ENCODE measurements at places on chromosomes 4 and X.

- DNase-seq: no peak
Observed at GRCh38 chr4:106868381-106869035, 167.6 kb downstream of the DKK2 start.

- no peak for DNase-seq
Observed at GRCh38 chr4:168325591-168325990, 7.0 kb upstream of the DDX60 start.

GRCh38 chr4:183554878-183555585, 50.2 kb downstream of the ING2 start:
- no peak for DNase-seq

- DNase-seq: no peak
Observed at GRCh38 chr4:182600093-182600492, 317.1 kb downstream of the DCTD start.

- DNase-seq: no peak
Observed at GRCh38 chr4:157141976-157142375, 66.0 kb downstream of the GLRB start.

GRCh38 chr4:13704761-13705160, 77.2 kb upstream of the BOD1L1 start:
- DNase-seq: no peak

GRCh38 chrX:39759526-39760224, 338.1 kb downstream of the BCOR start:
- no peak for DNase-seq

GRCh38 chr4:152039023-152039481, 278.2 kb upstream of the GATB start:
- DNase-seq: no peak

GRCh38 chr4:8319731-8320385, 50.3 kb downstream of the HTRA3 start:
- DNase-seq: no peak

- DNase-seq: no peak
Observed at GRCh38 chr4:110632506-110633357, 9.9 kb upstream of the PITX2 start.

GRCh38 chr4:52015366-52015765, 4.8 kb downstream of the LRRC66 start:
- DNase-seq: no peak

DNA sequence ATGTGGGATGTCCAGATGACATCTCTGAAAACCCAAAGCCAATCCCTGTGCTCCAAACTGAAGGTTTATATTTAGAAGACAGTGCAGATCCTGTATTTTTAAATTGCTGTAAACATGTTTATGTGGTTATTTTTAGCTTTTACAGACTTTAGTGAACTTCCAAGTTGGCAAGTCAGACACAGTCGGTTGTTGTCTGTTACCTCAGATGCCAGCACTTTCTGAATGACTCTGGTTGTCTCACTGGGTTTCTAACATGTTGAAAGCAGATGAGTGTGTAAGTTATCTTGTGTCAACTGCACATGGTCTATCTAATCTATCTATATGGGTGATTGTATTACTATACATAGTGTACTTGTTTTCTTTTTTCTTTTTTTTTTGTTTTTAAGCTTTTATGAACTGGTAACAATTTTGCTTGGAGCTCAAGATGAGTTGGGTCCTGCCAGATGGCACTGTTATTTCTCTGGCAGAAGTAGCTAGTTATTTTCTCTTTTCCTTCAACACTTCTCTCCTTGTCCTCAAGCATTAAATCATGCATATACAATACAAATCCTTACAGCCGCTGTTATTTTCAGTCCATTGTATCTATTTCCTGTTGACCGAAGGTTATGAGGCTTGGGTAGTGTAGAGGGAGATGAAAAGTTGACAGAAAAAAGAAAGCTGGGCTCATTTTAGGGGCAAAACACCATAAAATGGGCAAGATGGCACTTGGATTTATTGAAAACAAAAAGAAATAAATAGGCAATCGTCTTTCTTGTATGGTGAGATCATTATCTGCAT, 66.3 kb downstream of the GAB1 start:
- no peak for DNase-seq

DNA sequence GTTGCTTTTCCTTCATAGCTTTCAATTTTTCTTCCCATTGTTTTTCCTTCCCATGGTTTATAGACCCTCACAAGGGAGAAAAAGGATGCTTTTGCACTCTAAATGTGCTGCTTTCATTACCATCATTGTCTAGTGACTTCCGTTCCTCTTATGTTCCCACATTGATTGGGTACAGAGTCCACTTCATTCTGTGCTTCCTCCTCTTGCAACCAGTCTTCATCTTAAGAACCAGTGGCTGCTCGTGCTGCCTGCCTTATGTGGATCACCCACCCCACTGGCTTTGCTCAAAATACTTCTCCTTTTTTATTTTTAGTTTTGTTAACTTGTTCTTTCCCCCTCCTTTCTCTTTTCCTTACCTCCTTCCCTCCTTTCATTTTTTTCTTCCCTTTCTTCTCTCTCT, 76.5 kb upstream of the BOD1L1 start:
- DNase-seq: no peak

GRCh38 chrX:17370191-17370590, 4.8 kb upstream of the NHS start:
- DNase-seq: no peak

DNA sequence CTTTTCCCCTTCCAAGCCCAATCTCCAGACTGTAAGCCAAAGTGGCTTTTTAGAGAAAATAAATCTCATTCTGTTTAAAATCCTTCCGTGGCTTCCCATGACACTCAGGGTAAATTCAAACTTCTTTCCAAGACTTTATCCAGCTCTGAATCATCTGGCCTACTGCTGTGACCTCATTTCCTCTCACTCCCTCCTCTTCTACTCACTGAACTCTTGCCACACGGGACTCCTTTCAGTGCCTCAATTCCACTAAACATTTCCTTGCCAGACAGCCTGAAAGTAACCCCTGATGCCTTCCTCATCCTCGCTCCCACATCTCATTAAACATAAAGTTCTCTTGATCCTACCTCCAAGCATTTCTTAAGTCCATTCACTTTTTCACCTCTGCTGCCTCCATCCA, 27.8 kb upstream of the RNF128 start:
- no peak for DNase-seq

- DNase-seq: no peak
Observed at GRCh38 chr4:95510877-95511276, 37.9 kb downstream of the UNC5C start.

DNA sequence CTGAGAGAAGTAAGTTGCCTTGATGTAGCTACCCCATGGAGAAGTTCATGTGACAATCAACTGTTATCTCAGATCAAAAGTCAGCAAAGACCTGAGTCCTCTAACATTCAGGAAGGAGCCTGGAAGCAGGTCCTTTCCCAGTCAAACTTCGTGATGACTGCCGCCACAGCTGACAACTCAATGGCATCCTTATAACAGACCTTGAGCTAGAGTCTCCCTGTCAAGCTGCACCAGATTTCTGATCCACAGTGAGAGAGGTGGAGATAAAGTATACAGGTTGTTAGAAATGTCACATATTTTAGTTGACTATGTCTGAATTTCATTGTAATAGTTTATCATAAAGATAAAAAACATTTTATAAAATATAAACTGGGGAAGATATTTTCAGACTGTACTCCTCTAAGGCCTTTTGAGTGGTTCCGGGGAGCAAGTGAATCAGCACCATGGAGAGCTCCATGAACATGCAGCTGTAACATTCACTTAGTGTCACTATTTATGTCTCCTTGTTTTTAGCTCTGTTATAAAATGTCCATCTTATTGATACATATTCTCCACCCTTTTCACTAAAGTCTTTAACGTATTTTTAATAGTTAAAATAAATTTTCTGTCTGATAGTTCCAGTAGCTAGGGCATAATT, 1653.5 kb upstream of the AGA start:
- no peak for DNase-seq

GRCh38 chrX:5307416-5307815, 921.3 kb downstream of the NLGN4X start:
- DNase-seq: no peak

DNA sequence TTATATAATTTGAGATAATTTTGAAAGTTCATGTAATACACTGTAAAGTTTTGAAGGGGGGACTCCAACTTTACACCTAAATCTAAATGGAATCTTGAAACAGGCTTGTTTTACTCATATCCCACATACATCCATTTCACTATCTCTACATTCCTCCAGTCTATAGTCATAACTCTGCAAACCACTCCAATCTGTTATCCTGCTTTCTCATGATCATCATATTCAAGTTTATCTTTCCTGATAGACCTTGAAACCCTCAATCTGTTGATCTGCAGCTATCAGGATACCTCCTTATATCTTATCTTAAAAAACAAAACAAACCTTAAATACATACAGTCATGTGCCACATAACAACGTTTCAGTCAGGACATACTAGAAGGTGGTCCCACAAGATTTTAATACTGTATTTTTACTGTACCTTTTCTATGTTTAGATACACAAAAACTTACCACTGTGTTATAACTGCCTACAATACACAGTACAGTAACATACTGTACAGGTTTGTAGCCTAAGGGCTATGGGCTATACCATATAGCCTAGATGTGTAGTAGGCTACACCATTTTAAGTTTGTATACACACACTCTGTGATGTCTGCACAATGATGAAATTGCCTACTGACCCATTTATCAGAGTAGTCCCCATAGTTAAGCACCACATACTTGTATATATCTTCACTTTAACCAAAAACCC, 14.0 kb downstream of the CHIC2 start:
- no peak for DNase-seq

GRCh38 chr4:1015179-1015578, 3.8 kb downstream of the FGFRL1 start:
- DNase-seq: no peak

DNA sequence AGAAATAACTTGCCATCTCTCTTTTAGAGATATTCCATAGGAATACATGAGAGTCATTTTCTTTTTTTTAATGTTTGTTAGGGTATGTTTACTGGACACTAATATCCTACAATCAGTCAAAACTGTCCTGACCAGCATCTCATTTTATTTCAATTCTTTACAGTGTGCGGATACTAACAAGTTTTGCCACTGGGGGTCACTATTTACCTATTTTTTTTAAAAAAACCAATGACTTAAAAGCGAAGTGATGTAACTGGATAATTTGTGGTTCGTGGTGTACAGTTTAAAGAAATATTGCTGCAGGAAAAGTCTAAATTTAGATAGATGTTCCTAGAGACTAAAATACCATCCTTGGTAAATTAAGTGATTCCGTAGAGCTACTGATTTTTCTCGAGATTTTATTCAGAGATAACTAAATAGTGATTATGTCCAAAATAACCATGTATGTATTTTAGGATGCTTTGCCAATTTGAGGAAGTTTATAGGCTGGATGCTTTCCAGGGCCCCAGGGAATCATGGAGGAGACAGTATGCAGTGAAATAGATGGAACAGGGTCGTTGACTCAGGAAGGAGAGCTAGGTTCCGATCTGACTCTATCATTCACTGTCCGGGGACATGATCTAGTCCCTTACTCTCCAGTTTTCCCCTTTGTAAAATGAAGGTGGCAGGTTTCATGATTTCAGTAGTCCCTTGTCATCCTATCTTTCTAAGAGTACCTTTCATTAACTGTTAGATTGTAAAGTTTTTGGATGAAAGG, 34.0 kb upstream of the GNPDA2 start:
- DNase-seq: no peak

- DNase-seq: no peak
Observed at GRCh38 chrX:49042581-49043219, 457 bp downstream of the TFE3 start.

GRCh38 chr4:107094332-107094731, 58.2 kb upstream of the DKK2 start:
- no peak for DNase-seq

- no peak for DNase-seq
Observed at GRCh38 chr4:87566276-87566675, 37.1 kb upstream of the SPARCL1 start.

DNA sequence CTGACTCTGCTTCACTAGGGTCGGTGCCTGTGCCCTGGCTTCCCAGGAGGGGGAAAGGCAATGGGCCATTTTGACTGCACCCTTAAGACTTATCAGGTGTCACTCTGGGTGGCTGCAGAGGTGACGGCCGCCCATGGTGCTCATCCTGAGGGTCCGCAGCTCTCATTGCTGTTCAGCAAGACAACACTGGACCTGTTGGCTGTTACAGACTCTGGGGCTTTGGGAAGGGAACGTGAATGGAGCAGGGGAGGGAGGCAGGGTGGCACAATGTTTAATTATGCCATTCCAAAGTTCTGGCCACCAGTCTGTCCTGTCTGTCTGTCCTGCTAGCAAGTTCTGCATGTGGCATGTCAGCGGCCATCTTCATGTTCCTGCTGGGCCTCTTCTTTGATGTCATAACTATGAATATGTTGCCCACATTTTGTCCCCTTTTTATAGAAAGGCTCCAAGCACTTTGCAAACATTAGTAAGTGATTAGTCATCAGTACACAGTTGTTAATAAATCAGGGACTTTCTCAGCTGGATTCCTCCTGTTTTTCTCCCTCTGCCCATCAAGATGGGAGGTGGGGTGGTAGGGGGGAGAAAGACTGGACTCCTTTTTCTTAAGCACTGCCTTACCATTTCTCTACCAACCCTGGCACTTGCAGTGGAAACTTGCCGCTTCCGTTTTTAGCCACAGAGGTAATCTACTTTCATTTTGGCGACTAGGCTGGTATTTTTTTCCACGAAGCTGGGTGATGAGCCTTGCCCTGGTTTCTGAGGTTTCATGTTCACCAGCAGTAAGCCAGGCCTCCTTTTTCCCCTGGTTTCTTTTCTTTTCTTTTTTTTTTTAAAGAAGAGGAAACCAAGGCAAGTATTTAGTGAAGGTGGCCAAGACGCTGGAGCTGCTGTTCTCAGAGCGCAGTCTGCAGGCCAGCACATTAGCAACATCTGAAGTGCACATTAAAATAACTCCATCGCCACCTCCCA, 88.6 kb upstream of the TRIM2 start:
- no peak for DNase-seq

GRCh38 chr4:60266505-60266904, 933.6 kb upstream of the ADGRL3 start:
- no peak for DNase-seq

- DNase-seq: no peak
Observed at GRCh38 chr4:37483610-37484009, 202.6 kb downstream of the RELL1 start.

- no peak for DNase-seq
Observed at GRCh38 chr4:55351824-55352223, 5.8 kb downstream of the SRD5A3 start.
